Hematopoietic multipotent progenitor cell treated with erythropoietin and hydrocortisone succinate and interleukin-3 and kit ligand, for 4 days (in vitro differentiated cells): ENCODE measurements at places on chromosomes 11 and 22.

DNA sequence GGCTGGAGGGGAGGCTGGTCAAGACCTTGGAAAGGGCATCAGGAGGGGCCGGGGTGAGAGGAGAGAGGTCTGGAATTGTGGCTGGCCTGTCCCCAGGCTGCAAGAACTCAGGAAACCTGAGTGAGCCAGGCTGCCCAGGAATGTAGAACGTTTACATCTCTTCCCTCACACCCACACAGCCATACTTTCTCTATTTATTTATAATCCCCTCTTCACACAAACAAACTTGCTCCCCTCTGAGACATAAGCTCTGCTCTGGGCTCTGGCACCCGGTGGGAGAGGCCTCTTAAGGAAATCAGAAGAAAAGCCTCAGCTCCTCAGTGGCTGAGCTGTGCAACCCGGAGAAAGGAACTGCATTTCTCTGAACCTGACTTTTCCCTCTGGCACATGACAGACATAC is 5.5 kb downstream of the CHRDL2 start:
- no peak for DNase-seq

DNA sequence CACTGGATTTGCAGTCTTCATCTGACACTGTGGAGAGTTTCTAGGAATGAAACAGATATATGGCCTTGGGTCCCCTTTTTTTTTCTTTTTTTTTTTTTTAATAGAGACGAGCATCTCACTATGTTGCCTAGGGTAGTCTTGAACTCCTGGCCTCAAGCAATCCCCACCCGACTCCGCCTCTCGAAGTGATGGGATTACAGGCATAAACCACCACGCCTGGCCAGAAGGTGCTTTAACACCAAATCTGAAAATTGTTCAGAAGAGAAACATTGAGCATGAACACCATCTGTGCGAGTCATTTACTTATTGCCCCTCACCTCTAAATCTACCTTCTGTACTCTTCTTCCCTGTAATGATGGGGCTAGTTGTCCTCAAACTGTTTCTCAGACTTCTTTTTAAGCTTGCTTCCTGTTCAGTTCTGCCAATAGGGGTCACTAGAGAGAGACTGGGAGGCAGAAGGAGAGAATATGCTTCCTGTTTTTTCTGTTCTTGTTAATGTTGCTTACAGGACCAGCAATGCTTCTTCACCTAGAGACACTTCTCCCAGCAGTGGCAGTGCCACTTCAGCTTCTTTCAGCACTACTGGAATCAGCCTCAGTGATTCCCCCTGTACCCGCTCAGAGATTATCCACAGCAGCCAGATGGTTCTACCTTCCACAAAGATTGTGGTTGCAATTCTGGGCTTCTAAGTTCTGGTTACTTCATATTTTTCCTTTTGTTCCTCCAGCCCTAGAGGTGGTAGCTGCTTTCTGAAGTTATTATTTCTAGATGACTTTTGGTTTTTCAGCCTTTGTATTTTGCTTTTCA is 20.8 kb upstream of the ZBED5 start:
- DNase-seq, result peak; percentile 94

GRCh38 chr11:134751031-134751585 is 339.1 kb upstream of the B3GAT1 start:
- no peak for DNase-seq

DNA sequence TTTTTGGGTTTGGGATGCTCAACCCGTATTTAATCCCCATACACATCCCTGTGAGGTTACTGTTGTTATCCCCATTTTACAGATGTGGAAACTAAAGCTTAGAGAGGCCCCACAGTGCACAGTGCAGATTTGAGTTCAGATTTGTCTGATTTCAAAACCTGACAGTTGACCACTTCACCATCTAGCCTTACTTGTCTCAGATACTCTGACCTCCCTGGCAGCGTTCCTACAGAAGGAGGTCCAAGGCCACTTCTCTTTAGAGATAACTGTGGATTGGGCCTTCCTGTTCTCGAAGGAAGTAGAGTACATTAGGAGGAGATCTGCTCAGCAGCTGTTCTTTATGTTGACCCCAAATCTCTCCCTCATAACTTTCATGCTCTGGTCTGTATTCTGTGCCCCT is 46.7 kb upstream of the CTTN start:
- DNase-seq, result no peak

DNA sequence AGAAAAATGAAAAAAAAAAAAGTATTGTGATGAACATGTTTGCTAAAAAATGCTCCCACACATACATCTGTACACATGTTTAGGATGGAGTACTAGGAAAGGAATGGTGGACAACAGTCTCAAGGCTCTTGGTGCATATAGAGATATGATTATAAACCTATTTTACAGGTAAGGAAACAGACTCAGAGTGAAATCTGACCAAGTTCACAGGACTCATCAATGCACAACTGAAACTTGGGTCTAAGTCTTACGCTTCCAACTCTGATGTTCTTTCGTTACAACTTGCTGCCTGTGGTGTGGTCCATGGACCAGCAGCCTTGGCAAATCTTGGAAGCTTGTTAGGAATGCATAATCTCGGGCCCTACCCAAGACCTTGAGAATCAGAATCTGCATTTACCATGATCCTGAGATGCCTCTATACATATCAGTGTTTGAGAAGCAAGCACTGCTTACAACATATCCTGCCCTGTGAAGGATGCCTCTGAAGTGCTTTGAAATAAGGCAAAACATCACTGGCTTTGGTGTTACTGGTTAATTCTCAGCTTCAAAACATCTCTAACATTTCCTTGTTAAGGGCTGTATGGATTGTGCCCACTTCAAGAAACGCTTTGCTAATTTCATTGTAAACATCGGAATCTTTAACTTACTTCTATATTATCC is 39.9 kb upstream of the NUP160 start:
- DNase-seq, result no peak

- DNase-seq, result peak; percentile 86
These were observed 32.1 kb upstream of the GNB1L start for GRCh38 chr22:19886605-19887255.

GRCh38 chr11:117668321-117668751 is 128.7 kb downstream of the DSCAML1 start:
- DNase-seq, result no peak

- DNase-seq, result peak; percentile 90
These were observed 48.5 kb downstream of the PAK1 start for GRCh38 chr11:77425346-77425745.

DNA sequence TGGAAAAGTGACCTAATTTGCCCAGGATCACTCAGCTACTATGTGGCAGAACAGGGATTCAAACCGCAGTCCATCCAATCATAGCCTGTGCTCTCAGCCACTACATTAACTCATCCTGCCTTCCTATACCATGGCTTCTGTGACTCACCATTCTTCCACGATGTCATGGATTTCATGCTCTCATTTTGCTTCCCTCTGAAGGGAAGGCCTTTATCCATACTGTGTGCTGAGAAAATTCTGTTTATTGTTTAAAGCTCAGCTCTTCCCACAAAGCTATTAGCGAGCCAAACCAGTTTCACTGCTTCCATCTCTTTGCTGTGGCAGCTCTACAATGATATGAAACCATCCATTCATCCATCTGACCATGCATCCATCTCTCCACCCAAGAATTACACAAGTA is 289.9 kb downstream of the TENM4 start:
- DNase-seq, result no peak

DNA sequence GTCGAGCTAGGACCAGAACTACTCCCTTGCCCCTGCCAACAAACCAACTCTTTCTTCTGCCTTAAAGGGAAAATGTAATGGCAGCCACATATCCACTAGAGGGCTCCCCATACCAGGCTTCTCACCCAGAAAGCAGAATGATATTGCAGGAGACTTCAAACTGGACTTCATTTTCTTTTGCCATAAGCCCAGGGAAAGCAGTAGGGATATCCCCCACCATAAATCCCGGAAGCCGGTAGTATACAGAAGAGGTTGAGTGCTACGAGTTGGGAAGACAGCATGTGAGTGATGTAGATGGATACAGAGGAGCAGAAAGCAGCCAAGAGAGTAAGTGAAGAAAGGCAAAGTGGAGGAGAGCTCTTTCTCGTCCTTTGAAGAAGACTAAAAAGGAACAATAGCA is 12.1 kb downstream of the PLAAT5 start:
- peak; percentile 86 for DNase-seq

DNA sequence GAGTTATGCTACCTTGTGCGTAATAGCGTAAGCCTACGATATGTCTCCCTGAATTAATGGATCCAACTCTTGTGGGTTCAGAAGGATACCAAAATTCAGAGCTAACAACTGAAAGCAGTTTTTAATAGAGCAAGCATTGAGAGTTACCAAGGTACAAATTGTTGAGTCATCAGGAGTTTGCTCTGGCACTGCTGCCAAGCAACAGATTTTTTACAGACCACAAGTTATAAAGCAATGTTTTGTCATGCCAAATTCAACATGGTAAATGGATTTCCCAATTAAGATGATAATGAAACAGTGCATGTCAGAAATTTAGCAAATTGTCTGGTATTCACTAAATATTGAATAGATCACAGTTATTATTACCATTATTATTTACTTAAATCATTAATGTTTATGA is 295.6 kb downstream of the NELL1 start:
- DNase-seq, result no peak

DNA sequence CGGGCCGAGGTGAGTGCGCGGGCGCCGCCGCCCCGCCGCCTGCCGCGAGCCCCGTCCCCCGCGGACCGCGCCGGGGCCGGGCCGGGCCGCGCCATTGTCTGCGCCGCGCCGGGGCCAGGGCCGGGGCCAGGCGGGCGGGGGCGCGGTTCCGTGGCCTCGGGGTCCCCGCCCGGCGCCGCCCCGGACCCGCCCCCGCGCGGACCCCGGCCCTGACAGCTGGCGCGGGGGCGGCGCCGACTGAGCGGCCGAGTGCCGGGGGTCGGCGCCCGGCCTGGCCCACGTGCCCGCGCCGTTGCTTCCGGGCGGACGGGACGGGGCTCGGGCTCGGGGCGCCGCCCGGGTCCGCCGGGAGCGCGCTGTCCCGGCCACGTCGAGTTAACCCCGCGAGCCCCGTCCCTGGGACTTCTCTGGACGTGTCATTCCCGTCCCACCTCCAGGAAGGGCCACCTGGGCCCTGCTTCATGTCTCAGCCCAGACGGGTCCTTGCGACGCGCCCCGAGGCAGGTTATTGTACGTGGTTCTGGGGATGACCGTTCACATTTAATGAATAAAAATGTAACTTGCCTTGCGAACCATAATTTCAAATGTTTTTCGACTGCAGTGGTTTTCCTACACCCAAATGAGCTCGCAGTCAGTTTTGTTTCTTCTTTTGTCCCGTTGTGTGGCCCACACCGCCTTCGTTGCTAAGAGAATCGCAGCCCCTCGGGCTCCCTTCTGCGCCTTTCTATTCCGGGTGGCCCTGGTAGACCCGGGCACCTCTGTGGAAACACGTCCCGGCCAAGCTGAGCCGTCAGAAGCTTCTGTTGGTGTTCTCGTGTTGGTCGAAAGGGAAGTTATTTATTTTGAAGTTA is 562 bp downstream of the ZBED4 start:
- peak; percentile 69 for DNase-seq

GRCh38 chr11:107136892-107137291 is 118.6 kb upstream of the GUCY1A2 start:
- no peak for DNase-seq

GRCh38 chr11:77779935-77780334 is 40.6 kb downstream of the RSF1 start:
- peak; percentile 59 for DNase-seq

DNA sequence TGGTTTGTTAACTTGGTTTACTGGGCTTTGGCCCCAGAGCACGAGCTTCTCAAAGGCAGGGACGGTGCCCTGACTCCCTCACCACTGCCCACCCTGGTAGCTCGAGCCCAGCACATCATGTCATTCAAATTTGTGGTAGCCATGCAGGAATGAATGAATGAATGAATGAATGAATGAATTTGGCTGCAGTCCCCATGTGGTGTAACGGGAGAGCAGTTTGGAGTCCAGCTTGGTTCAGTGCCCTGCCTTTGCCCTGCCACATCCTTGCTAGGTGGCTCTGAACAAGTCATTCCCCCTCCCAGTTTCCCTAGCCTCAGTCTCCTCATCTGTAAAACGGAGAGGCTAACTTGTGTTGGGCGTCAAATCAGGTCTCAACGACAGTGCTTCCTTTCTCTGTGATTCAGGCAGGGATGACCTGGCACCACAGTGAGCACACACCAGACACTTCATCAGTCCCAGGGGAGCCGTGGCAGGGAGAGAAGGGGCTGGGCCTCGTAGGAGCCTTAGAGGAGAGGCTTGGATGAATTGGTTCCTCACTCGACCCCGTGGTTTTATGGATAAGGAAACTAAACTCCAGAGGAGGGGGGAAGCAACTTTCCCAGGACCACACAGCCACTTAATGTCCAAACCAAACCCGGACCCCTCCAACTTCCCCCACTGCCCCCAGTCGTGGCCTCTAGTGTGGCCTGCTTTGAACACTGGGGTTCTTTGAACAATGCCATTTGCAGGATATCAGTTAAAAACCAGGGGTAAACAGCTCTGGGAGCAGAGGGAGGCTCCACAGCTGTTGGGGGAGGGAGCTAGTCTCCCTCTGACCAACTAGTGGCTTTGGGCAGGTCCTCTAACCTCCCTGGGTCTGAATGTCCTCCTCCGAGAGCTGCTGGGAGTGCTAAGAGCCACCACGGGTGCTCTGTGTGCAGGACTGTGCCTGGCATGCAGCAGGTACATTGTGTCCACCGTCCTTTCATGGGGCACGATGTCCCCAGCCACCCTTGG is 86.2 kb downstream of the CACNA1I start:
- no peak for DNase-seq

DNA sequence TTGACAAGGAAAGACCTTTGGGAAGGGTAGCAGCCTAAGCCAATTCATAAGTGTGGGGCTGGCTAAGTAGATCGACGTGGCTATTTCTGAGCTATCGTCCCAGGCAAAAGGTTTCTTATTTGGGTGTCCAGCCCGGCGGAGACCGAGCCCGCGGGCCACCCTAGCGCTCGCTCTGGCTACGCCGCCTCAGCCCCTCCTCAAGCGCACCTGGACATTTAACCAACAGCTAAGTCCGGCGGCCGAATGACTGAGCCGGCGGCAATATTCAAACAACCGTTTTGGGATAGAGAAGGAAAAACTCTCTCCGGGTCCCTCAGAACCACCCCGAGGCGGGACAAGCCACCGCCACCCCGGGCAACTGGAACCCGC is 457 bp downstream of the RNF141 start:
- DNase-seq, result no peak

DNA sequence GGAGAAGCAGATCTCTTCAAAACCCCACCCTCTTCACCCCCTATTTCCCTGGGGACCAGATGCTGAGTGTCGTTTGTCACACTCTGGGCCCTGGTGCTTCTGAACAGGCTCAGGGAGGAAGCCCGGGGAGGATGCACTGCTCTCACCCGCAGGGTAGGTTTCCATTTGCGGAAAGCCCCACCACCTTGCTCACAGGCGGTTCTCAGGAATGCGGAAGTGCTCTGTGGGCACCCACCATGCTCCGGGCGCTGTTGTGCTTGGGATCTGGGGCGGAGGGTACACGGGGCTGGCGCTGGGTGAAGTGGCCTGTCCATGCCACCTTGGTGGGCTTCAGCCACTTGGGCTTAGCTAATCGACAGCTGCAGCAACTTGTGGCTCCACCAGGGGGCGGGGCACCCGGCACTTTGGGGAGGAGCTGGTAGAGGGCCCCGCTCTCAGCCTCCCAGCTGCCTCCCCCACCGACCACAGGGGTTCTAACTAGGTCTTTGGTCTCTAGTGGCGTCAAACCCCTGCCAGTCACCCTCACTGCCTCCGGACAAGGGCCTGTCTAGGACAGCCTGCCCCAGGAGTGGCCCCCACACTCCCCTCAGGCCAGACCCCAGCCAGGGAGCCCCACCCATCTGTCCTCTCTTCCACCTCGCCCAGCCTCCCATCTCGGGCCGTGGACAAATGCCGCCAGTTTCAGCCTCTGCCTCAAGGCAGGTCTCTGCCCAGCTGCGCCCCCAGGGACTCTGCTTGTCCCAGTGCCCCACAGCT is 7.4 kb downstream of the NDUFV1 start:
- DNase-seq, result peak; percentile 83
